ENCODE measurements at places on chromosomes 1 and 21. TPM values are rescaled to one million over a fixed set of nuclear protein-coding genes. Genes with fewer than 3 reads are reported as not detected.
A peak's percentile ranks its signal among the peaks of the same experiment; 100 is the strongest.

GRCh38 chr1:12654004-12654567 lies 10.2 kb downstream of the AADACL4 start:
- no peak for DNase-seq

The CFHR2 gene
- total RNA-seq, result not detected

DNA sequence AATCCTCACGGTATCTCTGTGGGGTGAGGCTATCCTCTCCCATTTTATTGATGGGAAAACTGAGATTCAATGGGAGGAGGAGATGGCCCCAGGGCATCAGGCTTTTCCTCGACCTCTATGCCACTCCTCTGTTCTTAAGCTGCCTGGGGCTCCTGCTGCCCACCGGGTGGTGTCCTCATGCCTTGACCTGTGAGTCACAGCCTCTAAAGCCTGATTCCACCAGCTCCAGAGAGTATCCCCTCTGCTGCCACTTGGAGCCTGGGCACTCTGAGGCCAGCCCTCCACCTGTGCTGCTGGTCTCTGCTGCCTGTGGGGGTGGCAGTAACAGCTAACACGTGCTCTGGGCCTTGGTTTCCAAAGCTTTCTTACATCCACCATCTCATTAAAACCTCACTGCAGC lies 241.2 kb downstream of the TRABD2B start:
- no peak for DNase-seq

DNA sequence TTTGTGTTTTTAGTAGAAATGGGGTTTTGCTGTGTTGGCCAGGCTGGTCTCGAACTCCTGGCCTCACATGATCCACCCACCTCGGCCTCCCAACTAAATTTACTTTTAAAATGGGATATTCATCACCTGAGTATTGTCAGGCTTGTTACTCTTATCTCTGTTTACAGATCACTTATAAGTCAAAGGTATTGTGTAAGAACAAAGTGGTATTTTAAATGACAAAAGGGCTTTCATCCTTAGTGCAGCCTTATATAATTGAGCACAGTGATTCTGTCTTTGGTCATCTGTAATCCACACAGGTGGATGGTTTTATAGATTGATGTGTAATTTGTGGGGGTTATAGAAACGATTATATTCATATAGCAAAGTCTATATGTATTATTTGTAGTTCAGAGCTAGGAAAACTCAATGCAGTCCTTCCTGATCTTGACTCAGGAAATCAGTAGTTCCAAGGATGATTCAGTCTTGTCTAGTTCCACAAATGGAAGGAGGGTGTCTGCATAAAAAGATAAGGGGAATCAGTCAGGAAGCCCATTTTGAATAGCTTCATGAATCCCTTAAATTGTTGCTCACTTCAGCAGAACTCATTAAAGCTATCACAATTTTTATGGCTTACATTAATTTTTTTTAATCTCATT lies 34.6 kb downstream of the STXBP3 start:
- DNase-seq, result no peak

DNA sequence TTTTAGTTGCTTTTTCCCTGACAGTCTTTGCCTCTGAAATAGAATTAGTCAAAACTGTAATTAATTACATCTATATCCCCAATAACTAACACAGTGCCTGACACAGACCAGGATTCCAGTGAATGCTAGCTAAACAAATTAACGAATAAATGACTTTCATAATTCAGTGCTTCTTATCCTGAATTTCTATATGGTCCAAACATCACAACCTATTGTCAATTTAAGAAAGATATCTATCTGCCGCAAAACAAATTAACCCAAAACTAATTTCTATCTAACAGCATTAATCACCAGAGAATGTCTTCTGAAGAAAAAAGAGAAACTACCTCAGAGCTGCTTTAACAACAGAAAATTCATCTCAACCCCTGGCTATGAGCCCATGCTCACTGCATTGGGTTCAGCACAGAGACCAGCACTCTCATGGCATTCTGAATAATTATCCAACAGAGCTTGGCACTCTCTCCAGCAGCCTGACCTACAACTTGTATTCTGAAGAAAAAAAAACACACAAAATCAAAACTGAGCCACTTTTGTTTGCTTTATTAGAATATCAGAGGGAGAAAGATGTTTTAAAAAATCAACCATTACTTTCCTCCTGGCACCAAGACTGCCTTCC lies 547.3 kb upstream of the BEND5 start:
- DNase-seq, result no peak

GRCh38 chr1:70005386-70006034 lies 199.9 kb downstream of the LRRC40 start:
- DNase-seq, result no peak

The OVAAL gene
- total RNA-seq, result 0.61 TPM

The CD1B gene
- not detected for total RNA-seq

GRCh38 chr1:18373882-18374493 lies 106.7 kb upstream of the KLHDC7A start:
- no peak for DNase-seq

DNA sequence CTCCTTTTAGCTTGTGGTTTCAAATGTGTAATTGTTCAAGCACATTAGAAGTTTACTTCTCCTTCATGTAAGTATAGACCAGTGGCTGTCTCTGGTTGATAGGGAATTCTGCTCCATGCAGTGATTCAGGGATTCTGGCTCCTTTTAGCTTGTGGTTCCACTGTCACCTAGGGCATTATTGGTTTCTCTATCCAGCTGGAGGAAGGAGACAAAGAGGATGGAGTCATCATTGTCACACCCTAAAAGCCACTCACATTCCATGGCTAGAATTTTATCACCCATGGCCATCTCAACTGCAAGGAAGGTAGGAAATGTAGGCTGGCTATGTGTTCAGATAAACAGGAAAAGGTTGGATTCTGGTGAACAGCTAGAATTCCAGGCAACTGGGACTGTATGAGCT lies 131.2 kb downstream of the URB2 start:
- DNase-seq, result peak; percentile 53

DNA sequence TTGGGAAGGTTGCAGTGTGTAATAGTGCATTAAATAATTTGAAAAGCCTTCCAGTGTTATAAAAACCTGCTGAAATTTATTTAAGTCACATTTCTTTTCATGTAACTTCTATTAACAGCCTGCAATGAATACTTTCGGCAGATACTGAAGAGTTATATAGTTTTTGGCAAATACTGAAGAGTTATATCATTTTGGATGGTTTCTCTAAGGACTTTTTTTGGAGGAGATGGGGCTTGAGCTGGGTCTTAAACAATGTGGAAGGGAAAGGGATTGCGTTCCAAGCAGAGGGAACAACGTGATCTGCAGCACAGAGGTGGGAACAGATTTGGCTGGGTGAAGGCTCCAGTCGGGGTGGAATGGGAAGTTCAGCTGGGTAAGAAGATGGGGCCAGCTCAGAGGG lies 39.8 kb downstream of the MTR start:
- no peak for DNase-seq

GRCh38 chr1:93675931-93676330 lies 5.7 kb downstream of the BCAR3 start:
- DNase-seq, result no peak

The KIF17 gene
- total RNA-seq, result 2.1 TPM

GRCh38 chr1:63847308-63847910 lies 73.6 kb downstream of the ROR1 start:
- no peak for DNase-seq

GRCh38 chr1:101757985-101758384 lies 238.7 kb downstream of the OLFM3 start:
- no peak for DNase-seq

DNA sequence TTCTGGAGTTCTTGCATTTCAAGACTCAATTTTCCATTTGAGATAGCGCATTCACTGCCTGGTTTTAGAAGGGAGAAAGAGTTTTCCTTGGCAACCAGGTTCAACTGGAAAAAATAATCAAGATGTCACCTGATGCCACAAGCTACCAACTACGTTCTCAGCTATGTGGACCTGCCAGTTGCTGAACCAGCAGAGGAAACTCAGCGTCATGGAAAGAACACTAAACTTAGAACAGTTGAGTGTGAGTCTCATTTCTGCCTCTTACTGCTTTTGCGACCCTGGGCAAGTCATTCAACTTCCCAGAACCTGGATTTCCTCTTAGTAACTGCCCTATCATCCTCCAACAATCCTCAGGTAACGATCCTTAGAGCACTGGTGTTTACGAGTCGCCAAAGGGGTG lies 373.0 kb upstream of the ESRRG start:
- DNase-seq, result no peak

GRCh38 chr1:39047374-39048229 lies 21.5 kb downstream of the NDUFS5 start:
- DNase-seq, result peak; percentile 98

DNA sequence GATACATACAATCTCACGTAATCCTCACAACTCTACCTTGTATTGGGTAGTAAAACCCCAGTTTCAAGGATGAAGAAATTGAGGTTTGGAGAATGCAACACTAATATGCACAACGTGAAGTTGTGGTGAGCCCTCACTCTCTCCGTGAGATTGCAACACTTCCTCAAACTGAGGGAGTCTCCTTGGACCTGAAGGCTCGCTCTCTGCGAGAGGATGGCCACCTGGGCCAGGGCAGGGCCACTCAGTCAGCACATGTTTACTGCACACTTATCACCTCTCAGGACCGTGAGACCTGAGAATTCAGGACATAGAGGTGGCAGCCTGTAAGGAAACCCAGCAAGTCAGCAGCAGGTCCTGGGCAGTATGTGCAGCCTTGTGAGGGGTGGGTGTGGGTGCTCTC lies 8.7 kb downstream of the SH3BP5L start:
- no peak for DNase-seq

DNA sequence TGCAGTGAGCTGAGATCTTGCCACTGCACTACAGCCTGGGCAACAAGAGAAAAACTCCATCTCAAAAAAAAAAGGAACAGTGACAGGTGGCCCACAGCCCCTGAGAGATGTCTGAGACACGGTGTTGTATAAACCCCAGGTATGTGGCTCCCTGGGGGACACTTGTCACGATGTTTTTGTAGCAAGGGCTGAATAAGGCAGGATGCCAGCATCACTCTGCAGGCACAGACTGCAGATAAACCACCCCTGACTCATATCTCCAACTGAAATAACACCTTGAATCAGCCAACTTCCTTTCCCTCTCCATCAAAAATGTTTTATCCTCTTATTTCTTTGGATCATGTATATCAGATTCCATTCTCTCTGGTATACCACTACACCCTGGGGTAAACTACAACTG lies 52.5 kb downstream of the NMNAT2 start:
- DNase-seq, result no peak

GRCh38 chr1:36782785-36783184 lies 251.5 kb downstream of the GRIK3 start:
- no peak for DNase-seq

DNA sequence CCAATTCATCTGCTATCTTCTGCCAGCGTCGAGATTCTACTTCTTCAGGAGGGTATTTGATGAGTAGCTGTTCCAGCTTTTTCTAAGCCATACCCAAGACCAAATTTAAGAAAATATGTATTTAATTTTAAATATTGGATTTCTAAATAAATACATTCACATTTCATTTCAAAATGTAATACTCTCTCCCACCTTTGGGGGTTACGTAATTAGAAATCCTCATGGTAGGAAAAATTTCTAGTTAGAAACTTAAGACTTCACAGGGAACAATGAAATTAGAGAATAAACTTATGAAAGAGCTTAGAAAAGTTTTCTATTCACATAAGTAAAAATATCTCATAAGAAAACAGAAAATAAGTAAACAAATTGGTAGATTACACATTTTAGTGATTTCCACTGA lies 102.9 kb downstream of the ZZZ3 start:
- no peak for DNase-seq

The DNALI1 gene
- total RNA-seq, result 0.72 TPM

DNA sequence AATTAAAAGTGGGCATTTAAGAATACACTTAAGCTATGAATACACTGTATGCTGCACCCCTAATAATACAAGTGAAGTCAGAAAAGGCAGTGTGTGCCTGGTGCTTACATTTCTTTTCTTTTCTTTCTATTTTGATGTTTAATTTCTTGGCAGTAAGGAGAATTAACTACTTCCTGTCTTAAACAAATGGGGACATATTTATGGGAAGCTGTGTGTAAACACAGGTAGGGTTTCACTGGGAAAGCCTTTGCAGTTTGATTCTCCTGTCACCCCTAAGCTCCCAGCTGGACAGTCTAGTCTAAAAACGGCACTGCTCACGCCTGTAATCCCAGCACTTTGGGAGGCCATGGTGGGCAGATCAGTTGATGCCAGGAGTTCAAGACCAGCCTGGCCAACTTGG lies 146.0 kb downstream of the MIS18A start:
- no peak for DNase-seq

DNA sequence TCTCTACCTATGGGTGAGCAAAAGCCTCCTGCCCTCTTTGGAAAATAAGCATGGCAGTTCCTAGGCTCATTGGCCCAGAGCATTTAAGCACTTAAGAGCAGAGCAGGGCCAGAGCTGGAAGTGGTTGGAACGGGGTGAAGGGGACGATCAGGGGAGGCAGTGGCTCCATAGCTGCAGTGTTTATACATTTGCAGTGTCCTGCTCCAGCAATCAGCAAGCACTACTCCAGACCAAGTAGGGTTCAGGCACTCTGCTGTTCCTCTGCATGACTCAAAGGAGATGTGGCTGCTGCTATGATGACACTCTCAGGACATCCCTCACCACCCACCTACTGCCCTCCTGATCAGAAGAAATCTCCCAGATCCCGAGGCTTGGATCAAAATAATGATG lies 55.0 kb downstream of the TRABD2B start:
- peak; percentile 66 for DNase-seq

- DNase-seq, result no peak
Measured at GRCh38 chr1:8529901-8530300, 212.0 kb downstream of the SLC45A1 start.

The AQP10 gene
- not detected for total RNA-seq

- no peak for DNase-seq
Measured at GRCh38 chr1:182279724-182280503, 111.7 kb downstream of the GLUL start.
